ENCODE measurements at places on chromosomes 3 and 15.

DNA sequence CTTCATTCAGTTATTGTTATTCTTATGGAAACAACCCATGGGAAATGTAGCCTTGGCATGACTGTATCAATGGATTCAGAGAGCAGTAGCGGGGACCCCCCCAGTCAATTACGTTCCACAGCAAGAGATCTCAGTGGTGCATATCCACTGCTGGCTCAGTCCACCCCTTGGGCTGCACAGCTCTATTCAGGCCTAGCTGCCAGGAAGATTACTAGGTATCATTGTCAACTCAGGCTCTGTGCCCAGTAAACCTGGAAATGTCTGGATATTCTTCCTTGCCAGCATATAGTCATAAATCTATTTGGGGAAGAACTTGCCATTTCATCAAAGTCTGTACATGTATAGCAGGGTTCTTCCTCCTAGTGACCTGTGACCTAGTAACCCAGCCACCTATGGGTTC is 128.1 kb upstream of the CCDC54 start:
- no peak for DNase-seq

DNA sequence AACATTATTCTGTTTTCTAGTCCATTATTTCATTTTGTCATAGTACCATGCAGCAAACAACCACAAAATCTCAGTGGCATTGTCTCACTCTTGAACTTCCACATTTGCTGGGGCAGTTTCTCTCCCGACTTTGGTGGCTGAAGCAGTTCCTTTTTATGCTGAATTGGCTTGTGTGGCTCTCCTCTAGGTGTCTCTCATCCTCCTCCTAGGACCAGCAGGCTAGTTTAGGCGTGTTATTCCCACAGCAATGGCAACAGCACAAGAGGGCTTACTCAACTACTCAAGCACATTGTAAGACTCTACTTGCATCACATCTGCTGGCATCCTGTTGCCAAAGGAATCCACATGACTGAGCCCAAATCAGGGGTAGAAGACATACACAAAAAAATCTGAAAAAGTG is 201.8 kb upstream of the KCNH8 start:
- no peak for DNase-seq

DNA sequence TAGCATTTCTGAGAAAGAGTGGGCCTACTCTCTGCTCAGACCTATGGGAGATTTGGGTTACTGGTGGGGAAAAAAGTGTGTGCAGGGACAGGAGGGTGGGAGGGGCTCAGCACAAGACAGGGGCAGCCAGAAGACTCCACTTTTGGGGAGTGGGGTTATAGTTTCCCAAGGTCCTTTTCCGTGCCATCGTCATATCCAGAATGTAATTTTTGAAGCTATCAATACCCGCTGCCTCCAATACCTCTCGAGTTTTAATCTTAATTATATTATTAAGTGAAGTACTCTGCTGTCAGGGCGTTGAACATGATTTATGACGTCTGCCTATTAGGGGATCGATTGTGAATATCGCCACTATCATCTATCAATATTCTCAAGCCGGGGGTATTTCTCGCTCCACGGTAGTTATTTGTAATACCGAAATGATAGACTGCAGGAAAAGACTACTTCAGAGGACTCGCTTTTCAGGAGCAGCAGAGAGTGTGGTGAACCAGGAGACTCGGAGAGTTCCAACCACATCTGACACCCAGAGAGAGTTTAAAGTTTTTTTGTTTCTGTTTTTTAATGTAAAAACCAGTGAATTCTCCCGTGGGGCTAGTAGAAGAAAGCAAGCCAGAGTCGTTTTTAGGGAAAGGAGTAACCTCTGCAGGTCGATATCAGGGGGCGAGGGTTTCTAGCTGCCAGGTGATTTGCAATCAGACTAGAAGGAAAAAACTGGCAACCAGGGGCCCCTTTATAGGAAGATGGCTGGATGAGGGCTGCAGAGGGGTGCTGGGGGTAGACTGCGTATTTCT is 20.6 kb downstream of the NR2F2 start:
- DNase-seq = no peak

- no peak for DNase-seq
Observed at GRCh38 chr3:120025520-120025919, 68.7 kb downstream of the GSK3B start.

DNA sequence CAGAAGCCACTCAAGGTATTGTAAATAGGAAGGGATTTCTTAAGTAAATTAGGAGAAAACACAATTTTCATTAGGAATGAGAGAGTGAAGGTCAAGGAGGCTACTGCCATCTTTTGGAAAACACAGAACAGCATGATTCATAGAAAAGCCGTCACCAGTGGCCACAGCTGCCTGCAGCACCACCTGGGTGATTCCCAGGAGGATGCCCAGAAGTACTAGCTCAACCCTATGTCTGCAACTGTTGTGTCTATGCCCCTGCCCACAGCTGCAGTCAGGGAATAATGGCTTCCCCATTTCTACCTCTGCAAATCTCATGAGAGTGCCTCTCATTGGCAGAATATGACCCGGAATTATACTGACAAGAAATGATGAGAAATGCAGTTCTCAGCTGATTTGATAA is 300.0 kb downstream of the IGSF11 start:
- DNase-seq = no peak

GRCh38 chr3:196985298-196985697 is 16.7 kb upstream of the PIGZ start:
- no peak for DNase-seq

- DNase-seq = no peak
Observed at GRCh38 chr3:152254041-152254440, 14.7 kb upstream of the MBNL1 start.

DNA sequence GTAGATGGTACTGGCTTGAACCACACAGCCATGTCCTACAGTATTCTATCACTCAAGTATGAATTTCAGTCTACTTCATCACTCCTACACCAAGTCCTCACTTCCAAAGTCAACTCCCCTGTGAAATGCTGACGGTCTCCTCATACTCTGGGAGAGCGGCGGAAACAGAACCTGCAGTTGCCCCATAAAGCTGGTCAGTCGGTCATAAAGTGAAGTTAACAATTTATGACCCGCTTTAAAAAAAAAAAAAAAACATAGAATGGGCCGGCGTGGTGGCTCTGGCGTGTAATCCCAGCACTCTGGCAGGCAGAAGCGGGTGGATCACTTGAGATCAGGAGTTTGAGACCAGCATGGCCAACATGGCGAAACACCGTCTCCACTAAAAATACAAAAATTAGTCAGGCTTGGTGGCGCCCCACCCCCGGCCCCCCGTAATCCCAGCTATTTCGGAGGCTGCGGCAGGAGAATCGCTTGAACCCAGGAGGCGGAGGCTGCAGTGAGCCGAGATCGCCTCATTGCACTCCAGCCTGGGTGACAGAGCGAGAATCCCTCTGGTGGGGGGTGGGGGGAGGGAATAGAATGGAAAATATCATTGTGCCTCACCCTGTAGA is 2.1 kb downstream of the TRANK1 start:
- no peak for DNase-seq

GRCh38 chr15:77544162-77544561 is 88.5 kb downstream of the LINGO1 start:
- DNase-seq = no peak

GRCh38 chr15:68778876-68779275 is 41.8 kb downstream of the ANP32A start:
- no peak for DNase-seq

GRCh38 chr3:71564361-71564760 is 19.2 kb downstream of the FOXP1 start:
- no peak for DNase-seq

- DNase-seq = no peak
Observed at GRCh38 chr3:29335943-29336342, 55.1 kb downstream of the RBMS3 start.

GRCh38 chr15:57503911-57504598 is 87.6 kb upstream of the MYZAP start:
- no peak for DNase-seq

DNA sequence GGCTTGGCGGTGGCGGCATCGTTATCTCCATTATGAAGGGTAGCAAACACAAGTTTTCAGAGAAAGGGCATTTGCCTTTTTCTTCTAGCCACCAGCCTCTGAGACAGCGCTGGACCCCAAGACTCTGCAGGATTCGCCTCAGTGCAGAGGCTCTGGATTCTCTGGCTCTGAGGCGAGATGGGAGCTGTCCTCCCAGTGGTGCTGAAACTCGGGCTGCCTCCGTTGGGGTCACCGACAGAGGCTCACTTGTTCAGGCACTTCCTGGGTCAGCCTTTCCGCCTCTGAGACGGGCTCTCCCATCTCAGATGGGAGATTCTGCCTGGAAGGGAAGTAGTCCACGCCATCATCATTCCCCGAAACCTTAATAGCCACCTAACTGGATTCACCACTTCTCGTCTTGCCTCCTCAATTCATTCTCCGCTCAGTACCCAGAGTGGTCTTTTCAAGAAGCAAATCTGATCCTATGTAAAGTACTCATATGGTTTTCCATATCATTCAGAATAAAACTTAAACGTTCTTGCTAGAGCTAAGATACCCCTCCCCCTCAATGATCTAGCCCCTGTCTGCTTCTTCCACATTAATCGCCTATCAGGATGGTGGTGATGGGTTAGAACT is 76.9 kb downstream of the RHCG start:
- peak; percentile 18 for DNase-seq

GRCh38 chr3:166302331-166302730 is 465.1 kb upstream of the BCHE start:
- DNase-seq = no peak

GRCh38 chr15:74109713-74110112 is 20.7 kb upstream of the ISLR2 start:
- no peak for DNase-seq

GRCh38 chr3:179603321-179603720 is 1.1 kb downstream of the MRPL47 start:
- DNase-seq = no peak

- DNase-seq = no peak
Observed at GRCh38 chr3:195873971-195874370, 34.4 kb downstream of the TNK2 start.

DNA sequence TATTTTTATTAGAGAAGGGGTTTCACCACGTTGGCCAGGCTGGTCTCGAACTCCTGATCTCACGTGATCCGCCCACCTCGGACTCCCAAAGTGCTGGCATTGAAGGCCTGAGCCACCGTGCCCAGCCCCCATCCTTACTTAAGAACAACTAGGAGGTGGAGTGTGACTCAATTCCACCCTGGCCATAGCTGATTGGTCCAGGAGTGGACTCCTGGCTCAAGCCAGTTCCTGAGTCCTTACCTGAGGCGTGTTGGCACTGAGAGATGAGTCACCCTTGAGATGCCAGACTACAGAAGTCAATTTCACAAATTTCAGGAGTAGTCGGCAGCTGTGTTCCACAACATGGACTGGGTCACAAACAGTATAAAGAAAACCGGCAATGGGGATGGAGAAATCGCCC is 124.2 kb downstream of the SHQ1 start:
- no peak for DNase-seq

DNA sequence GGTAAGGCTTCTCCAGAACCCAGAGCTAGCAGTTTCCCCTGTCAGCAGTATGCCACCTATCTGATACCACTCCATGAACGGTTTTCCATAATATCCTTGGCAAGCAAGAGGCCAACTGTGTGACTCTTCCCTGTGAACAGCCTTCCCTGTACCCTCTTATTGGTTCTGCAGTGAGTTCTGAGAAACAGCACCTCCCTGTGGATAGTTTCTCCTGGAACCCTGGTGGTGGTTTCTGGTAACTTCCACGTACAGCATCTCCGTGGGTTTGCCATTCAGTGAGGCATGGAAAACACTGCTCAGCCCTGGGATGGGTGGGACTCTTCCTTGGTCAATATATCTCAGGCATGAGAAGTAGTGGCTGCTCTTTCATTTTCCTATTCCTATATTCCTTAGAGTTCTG is 19.4 kb upstream of the SERPINI2 start:
- no peak for DNase-seq

DNA sequence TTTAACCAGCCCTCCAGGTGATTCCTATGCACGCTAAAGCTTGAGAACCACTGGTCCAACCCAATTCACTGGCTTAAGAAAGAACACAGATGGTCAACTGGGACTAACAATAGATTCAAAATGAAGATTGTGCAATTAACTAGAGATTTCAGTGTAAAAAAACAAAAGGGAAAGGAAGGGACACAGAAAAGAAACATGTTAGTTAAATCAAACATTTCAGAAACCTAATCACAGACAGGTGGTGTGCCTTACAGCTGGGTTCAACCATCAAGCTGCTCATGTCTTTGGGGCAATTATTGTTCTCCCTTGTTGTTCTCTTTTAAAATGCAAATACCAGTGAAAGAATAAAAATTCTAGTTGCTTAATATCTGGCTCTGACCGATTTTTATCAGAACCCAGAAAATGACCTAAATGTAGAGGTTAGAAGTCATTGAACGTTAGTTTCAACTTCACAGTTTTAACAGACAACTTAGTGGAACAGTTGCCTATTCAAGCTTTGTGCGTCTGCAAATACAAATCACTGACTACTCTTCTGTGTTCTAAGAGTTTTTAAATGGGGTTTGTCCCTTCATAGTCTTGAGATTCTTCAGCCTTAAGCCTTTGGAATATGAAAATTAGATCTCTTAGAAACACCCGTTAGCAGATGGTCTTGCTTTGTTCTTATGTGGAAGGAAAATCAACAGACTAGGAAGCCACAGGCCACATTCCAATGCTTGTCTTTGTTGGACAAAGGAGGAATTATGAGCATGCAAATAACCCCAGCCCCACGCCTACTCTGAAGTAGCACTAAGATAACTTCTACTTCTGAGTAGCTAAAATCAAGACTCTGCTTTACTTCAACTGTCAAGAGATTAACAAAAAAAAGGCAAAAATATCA is 223.4 kb downstream of the ATP8B4 start:
- DNase-seq = peak; percentile 20

DNA sequence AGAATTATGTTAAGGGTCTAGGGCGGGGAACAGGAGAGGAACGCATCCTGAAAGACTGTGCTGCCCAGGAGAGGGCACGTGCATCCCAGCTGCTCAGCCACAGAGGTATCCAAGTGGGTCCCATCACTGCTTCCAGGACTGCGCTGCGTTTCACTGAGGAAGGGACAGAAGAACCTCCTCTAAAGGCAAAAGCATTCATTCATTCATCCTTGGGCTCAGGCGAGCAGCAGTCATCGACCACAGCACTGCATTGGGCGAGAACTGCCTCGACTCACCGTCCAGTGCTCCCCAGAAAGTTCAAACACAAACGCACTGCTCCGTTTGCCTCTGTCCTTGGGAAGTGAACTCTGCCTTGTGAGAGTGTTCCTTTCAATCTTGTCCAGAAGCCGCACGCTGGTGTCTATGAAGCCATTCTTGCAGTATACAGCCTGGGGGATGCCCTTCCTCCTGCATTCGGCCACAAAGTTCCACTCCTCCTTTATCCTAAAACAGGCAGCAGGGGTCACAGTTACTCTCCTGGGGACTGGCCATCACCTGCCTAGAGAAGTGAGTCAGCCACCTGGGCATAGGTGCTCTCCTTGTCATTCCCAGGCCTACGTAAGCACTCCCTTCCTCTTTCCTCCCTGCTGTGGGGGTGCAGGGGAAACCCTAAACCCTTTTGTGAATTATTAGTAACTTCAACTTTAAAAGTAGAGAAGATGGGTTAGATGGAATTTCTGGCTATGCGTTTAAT is 21.2 kb downstream of the LRRC2 start:
- no peak for DNase-seq

- DNase-seq = peak; percentile 10
Observed at GRCh38 chr3:134464064-134464688, 21.6 kb downstream of the ANAPC13 start.
